ENCODE measurements at places on chromosomes 5 and 9.

DNA sequence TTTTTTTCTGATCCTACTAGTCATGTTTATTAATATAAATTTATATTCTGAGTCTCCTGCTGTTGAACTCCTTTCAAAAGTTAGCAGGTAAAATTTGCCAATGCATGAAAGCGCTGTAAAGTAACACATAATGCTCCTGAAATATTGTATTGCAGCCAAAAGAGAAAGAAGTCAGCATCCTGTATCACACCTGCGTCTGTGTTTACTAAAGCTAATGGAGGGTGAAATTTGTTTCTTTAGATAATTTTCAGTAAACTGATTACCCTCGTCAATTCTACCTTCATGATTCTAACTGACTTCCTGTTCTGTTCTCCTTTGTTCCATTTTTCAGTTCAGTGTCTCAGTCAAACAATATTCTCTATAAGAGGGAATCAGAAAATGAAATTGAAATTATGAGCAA, 415.4 kb downstream of the CDH9 start:
- DNase-seq: no peak

DNA sequence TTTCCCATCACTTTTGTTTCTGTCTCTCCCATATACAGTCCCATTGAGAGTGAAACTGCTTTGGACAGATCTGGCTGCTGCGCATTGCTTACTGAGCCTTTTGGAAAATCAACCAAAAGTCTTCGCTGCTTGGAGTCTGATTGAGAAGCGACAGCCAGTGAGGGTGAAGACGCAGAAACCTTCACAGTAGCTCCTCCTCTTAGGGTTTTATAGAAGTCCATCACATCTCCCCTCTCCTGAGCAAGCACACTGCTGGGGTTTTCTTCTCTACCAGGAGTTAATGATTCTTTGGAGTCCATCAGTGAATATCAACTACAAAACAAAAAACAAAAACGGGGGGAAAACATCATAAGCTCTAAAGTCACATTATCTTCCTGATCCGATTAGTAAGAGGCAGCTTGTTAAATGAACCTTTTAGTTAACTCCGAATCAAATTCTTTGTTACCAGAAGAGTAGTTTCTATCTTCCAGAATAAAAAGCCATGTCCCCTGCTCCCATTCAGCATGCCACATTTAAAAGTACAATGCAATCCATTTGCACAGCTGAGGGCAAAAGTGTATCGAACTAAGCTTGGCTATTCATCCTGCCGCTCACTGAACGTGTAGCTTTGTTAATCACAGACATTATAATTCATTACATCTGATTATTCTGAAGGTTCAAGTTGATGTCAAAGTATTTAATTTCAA, 2.8 kb downstream of the NR3C1 start:
- no peak for DNase-seq

- no peak for DNase-seq
Observed at GRCh38 chr9:70784456-70784855, 337.0 kb downstream of the TRPM3 start.

DNA sequence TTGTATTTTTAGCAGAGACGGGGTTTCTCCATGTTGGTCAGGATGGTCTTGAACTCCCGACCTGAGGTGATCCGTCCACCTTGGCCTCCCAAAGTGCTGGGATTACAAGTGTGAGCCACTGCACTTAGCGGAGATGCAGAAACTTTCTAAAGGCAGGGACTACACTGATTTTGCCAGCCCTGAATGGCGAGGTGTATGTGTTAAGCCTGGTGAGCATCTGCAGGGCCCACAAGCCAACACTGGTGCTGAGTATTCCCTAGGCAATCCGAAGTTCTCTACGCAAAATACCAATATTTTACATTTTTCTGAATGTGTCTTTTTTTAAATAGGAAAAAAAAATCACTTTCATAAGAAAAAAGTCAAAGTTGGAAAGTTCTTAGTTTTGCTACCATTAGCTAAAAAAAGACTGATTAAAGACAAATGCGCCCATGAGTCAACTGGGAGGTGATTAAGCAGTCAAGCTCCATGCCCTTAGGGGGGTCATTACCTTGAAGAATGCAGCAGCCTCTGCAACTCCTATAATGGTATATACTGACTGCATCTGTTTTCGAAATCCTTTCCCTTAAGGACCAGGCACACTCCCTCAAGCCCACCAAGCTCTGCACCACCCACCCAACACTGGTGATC, 502.8 kb downstream of the BNC2 start:
- DNase-seq: no peak

GRCh38 chr5:59542306-59542705, 351.2 kb downstream of the PDE4D start:
- no peak for DNase-seq

- DNase-seq: no peak
Observed at GRCh38 chr5:162995568-162995967, 441.8 kb upstream of the CCNG1 start.

All from stimulated activated CD8-positive, alpha-beta memory T cell treated with anti-CD3 and anti-CD28 coated beads, Interleukin-2, amount 100 ng/mL, for 48 hours (primary cell).